SW 1271 (cell line): ENCODE measurements at places on chromosomes 5 and 9.

- DNase-seq, result no peak
These were observed 38.6 kb downstream of the RALGPS1 start for GRCh38 chr9:126953041-126953809.

DNA sequence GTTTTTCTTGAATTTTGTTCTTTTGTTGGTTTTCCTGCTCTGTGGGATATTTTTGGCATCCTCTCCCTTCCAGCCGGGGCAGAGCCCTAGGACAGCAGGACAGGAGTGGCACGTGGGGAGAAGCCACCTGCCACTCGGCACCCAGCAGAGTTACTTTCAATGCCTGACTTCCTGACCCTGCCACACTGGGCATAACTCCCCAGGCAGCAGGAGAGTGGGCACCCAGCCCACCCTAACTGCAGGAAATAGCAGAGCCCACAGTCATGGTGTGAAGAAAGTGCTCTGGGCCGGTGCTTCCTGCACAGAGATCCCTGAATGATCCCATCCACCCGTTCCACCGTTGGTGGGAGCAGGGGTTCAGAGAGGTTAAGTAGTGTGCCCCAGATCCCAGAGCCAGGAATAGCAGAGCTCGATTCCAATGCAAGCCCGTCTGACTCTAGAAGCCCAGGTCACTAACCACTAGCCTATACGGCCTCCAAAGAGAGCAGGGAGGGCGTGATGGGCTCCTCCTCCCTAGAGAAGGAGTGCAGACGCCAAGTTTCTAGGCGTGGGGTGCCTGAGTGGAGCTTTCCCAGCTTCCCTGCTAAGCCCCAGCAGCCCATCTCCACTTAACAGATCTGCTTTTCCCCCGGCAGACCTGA, 8.1 kb upstream of the NUP214 start:
- no peak for DNase-seq

- DNase-seq, result no peak
These were observed 67.8 kb downstream of the ENTREP1 start for GRCh38 chr9:69392826-69393225.

DNA sequence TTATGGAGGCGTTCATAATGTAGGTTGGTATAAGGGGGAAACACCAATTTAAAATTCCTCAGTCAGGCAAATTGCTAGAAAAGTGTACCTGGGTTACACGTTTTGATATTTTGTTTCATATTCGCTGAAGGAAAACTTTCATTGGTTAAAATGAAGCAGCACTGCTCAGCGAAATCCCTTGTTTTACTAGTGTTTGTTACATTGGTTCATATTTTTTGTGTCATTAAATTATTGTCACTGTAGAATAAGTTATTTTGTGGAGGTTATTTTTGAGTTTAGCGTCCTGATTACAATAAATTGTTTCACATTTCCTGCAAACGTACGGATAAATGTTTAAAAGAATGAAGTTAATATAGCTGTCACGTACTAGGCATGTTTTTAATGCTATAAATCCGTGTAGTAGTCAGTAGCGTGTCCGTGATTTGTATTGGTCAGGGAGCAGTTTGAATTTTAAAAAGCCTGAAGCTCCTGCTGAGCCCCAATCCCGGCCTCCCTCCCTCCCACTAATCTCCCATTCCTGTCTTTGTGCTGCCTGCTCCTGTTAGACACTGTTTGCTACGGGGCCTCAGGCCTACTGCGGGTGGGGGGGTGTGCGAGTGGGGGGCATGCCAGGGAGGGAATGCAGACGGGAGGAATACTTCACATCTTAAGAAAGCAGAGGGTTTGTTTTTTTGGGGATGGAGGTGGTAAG, 2.0 kb downstream of the NIPBL start:
- DNase-seq, result no peak

- no peak for DNase-seq
These were observed 289.9 kb upstream of the TUT7 start for GRCh38 chr9:86643946-86644674.

GRCh38 chr5:863244-863805, 12.5 kb upstream of the ZDHHC11 start:
- DNase-seq, result no peak

- no peak for DNase-seq
These were observed 5.7 kb upstream of the SEC16A start for GRCh38 chr9:136488247-136489214.

- DNase-seq, result no peak
These were observed 38.3 kb downstream of the TRIO start for GRCh38 chr5:14181299-14181968.

DNA sequence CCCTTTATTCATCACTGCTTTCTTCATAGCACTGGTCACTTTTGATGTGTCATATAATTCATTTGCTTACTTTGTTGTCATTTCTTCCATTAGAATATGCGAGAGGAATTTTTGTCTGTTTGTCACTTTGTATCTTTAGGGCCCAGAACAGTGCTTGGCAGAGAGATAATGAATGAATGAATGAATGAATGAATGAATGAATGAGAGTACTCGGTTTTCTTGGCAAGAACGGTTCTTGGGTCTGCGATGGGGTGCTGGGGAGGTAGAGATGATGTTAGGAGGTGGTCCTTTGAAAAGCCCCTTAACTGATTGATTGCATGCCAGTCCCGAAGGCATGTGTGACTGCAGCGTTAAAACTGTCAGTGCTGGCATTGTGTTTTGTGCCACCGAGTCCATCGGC, 52.4 kb upstream of the LRRTM2 start:
- no peak for DNase-seq

GRCh38 chr9:112572416-112572815, 85.8 kb downstream of the KIAA1958 start:
- no peak for DNase-seq

GRCh38 chr5:64854855-64855254, 86.1 kb downstream of the CWC27 start:
- no peak for DNase-seq

GRCh38 chr5:43389679-43390329, 22.4 kb downstream of the CCL28 start:
- peak; percentile 64 for DNase-seq
